ENCODE measurements at places on chromosomes 3 and 15. TPM values are rescaled to one million over a fixed set of nuclear protein-coding genes. Genes with fewer than 3 reads are reported as not detected.

Gene GOLGA8G
- polyA plus RNA-seq = not detected

Gene ACKR4
- polyA plus RNA-seq = 1.6 TPM

Gene GADL1
- 0.16 TPM for polyA plus RNA-seq

Gene ATP8B4
- 2.4 TPM for polyA plus RNA-seq

Gene VILL
- polyA plus RNA-seq = 1.7 TPM

Gene ANKUB1
- not detected for polyA plus RNA-seq

Gene FBXL2
- 11.5 TPM for polyA plus RNA-seq

Gene GP5
- polyA plus RNA-seq = not detected

Gene SAMD7
- polyA plus RNA-seq = not detected

Gene FBLN2
- polyA plus RNA-seq = 3.4 TPM

Gene TXNRD3
- 6.8 TPM for polyA plus RNA-seq

GRCh38 chr3:101518421-101518871, 5.4 kb upstream of the SENP7 start:
- DNase-seq = no peak

DNA sequence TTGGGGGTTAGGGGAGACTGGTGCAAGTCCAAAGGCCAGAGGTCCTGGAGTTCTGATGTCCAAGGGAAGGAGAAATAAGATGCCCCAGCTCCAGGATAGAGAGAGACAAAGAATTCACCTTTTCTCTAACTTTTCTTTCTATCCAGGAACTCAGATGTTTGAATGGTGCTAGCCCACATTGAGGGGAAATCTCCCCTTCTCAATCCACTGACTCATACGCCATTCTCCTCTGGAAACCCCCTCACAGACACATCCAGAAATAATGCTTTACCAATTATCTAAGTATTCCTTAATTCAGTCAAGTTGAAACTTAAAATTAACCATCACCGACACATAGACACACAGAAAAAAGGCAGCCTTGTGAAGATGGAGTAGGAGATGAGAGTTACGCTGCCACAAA, 1085.2 kb downstream of the NSUN3 start:
- no peak for DNase-seq

- no peak for DNase-seq
These were observed 1.6 kb downstream of the RNF7 start for GRCh38 chr3:141739731-141740130.

- DNase-seq = no peak
These were observed 88.8 kb upstream of the C3orf80 start for GRCh38 chr3:160136421-160136820.

GRCh38 chr3:186257866-186258265, 104.2 kb downstream of the DGKG start:
- no peak for DNase-seq

GRCh38 chr15:81825136-81825535, 220.7 kb downstream of the MEX3B start:
- no peak for DNase-seq

- DNase-seq = no peak
These were observed 1.9 kb downstream of the NFKBIZ start for GRCh38 chr3:101851072-101851770.

DNA sequence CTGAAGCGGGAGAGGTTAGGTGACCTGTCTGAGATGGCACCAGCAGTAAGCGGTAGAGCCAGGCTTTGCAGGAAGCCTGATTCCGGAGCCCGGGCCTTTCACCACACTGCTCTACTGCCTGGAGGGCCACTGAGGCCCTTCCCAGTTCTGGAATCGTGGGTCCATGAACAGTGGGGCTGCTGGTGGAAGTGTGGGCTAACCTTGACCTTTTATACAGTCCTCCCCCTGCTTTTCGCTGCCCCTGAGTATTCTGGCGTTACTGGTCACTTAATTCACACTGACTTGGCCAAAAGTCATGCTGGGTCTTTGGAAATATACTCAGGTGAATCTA, 2.6 kb upstream of the ABTB1 start:
- peak; percentile 13 for DNase-seq

DNA sequence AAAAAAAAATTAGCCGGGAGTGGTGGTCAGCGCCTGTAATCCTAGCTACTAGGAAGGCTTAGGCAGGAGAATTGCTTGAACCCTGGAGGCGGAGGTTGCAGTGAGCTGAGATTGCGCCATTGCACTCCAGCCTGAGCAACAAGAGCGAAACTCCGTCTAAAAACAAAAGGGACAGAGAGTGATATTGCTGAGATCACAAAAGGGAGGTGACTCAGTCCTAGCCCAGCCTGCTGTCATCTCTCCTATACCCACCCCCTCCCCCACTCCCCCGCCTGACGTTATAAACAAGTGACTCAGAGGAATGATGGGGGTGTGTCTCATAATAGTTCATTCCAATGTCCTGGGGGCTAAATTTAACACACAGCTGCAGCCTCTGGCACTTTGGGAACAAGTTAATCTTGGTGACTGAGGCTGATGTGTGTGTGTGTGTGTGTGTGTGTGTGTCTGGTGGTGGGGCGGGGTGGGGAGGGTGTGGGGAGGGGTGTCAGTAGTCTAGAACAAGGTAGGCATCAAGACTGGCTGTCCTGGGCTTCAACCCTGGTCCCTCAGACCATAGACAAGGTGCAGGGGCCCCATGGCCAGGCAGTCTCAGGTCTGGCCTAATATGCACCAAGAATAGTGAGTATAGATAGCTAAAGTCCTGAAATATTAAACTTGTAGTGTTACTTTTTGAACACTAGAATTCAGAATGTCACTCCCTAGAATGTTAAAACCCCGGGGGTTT, 1.3 kb upstream of the KLHL40 start:
- DNase-seq = peak; percentile 94

GRCh38 chr3:70740872-70741271, 428.4 kb upstream of the MDFIC2 start:
- no peak for DNase-seq

GRCh38 chr15:55784286-55784685, 41.3 kb upstream of the PRTG start:
- DNase-seq = no peak

DNA sequence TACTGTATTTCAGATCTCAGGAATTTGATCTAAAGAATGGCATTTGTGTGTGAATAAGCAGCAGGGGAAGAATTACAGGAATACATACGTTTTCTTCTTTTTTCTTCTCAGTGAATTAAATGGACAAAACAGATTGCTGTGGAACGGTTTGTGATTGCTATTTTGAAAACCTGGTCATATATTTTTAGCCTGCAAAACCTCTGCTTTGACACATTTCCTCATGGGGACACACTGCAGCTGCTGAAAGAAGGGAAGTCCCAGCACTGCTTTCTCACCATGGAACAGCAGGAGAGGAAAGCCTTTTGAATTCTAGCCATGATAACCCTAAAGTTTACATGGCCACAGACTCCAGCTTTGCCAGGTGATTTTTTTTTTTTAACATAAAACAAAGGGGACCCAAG, 315.0 kb downstream of the OXSM start:
- no peak for DNase-seq

DNA sequence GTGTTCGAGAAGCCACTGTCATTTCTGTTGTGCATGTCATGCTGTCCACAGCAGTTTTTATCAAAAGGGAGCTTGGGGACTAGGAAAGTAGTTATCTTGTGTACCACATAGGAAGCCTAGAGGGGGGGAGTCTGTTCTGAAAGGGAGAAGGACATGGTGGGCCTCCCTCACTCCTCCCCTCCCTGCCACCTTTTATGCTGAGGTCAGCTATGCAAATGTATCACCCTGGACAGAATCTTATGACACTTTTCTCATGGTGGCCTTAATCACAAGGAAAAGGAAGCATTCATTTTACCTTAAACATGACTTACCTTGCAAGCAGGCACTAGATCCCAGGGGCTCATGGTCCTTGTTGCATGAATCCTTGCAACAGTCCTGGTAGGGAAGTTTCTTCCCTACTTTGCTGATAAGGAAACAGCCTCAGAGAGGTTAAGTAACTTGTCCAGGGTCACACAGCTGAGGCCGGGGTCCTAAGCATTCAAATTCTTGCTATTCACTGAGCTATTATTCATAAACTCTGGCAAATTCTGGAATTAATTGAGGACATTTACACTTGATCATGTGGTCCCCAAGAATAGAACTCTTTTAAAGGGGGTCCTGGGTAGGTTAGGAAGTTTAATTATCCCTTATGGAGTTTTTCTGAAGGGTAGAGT, 81.1 kb upstream of the SLC6A1 start:
- DNase-seq = no peak

- DNase-seq = no peak
These were observed 42.5 kb downstream of the MYLK start for GRCh38 chr3:123841476-123842238.

GRCh38 chr15:100997442-100997841, 78.3 kb downstream of the LRRK1 start:
- DNase-seq = no peak

DNA sequence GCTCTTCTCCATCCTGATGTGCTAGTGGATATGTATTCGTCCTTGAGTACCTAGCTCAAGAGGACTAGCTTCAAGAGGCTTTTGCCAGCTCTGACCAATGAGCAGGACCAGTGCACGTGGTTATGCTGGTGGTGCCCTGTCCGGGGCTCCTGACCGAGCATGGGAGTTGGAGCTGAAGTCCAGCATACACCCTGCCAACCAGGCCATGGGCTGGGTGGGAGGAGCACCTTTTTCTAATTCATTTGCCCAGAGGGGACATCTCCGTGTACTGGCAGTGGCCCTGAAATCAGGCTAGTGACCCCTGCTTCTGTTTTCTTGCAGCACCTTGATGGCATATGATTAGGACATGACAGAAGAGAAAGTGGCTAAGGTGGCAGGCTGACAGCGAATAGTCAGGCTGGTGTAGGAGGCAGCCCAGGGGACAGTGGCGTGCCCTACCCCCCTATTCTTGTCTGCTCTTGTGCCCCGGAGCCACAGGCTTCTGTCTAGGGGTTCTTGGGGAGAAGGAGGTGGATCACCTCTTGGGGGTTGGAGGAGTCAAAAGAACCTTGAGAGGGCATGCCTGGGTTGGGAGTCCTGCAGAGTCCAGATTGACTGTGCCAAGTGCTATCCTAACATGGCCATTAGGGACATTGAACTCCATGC, 16.5 kb downstream of the PODXL2 start:
- no peak for DNase-seq

DNA sequence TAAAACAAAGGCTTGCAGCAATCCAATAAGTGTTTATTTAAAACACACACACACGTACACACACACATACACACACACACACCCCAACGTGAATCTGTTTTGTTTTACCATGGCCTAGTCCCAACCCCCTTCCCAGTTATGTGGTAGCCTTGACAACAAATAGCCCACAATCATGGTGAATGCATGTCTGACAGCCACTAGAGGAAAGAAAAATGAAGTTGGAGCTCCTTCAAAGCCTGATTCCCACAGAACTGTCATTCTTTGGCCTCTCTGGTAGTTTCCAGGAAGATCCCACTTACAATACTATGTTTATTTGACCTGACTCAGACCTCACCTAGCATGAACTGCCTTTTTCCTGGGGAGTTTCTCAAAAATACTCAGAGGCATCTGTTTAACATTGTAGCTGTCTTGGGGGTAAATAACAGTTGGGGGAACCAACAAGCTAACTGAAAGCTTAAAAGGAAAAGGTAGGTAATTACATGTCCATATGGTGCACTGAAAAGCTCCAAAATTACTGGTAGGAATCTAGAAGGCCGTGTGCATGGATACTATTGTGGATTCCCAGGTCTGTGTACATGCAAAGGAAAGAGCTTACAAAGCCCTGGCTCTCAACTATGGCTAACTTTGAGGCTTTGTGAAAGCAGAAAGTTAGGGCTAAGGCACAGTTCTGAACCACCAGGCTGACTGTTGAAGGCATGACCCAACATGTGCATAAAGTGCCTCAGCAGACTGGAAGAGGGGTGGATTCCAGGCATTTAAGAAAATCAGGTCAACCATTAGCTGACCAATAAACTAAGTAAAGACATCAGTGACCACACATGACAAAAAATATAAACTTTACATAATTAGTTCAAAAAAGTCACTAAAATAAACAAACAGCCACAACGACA, 65.3 kb downstream of the FAIM start:
- no peak for DNase-seq

Measured in adrenal gland (tissue), 19 donors.